Stimulated activated CD4-positive, alpha-beta T cell treated with anti-CD3 and anti-CD28 coated beads, Interleukin-15, amount 100 ng/mL, for 1 hour (primary cell): ENCODE measurements at places on chromosomes 13 and 19.

GRCh38 chr19:54387991-54388801 lies 23.5 kb upstream of the LAIR1 start:
- DNase-seq: peak; percentile 18

DNA sequence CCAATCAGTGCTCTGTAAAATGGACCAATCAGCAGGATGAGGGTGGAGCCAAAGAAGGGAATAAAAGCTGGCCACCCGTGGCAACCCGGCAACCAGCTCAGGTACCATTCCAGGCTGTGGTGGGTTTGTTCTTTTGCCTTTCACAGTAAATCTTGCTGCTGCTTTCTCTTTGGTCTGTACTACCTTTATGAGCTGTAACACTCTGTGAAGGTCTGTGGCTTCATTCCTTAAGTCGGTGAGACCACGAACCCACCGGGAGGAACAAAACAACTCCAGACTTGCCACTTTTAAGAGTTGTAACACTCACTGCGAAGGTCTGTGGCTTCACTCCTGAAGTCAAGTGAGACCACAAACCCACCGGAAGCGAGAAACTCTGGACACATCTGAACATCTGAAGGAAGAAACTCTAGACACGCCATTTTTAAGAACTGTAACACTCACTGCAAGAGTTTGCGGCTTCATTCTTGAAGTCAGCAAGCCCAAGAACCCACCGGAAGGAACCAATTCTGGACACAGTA lies 16.5 kb upstream of the SPACA6 start:
- DNase-seq: no peak

DNA sequence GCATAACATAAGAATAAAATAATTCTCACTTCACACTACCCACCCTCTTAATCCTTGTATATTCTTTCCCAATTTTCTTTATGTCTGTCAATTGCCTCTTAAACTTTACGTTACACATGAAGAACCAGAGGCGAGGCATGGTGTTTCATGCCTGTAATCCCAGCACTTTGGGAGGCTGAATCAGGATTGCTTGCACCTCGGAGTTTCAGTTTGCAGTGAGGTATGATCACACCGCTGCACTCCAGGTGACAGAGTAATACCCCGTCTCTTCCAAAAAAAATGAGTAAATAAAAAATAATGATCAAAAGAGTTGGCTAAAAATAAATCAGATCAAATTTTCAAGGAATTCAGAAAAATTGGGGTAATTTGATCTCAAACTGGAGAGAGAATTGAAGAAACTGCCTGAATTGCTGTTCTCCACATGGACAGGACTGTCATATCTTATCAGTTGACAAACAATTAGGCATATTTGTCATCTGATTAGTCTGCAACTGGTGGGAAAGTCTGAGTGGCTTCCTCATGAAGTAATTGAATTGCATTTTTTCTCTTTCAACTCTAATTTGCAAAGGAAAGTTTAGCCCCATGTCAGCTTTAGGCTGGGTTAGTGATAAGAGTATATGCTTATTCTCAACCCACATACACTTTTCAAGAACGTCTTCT lies 302.9 kb downstream of the ITGBL1 start:
- no peak for DNase-seq

DNA sequence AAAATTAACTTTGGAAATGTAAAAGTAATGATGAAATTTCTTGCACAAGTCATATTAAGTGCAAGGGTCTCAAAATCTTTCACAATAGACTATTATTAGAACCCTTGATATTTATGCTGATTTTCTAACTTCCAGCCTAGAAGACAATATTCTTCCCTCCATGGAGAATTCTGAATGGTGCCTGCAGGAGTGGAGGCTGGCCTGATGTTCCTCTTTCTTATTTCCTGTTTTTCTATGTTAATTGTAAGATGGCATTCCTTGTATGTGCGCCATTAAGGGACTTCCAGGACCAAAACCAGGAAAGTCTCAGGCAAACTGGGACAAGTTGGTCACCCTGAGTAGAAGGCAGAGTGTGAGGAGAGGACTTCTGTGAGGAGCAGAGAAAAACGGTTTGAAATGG lies 294.9 kb downstream of the DLEU7 start:
- no peak for DNase-seq

DNA sequence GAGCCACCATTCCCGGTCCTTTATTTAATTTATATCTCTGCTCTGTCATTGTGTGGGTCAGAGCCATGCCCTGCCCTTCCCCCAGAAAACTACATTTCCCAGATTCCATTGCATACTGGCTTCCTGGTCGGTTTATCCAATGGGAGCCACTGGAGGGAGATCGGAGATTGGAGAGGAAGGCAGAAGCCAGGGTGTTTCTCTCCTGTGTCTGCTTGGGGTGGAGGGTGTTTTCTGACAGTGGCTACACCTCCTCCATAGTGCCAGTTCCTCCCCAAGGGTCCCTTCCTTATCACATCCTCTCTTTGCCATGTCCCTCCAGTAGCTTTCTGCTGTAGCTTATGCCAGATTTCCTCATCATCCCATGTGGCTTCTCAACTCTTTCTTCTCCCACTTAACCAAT lies 19.0 kb downstream of the OLFM2 start:
- no peak for DNase-seq

- DNase-seq: no peak
Measured at GRCh38 chr13:45564133-45564776, 51.3 kb downstream of the ERICH6B start.

DNA sequence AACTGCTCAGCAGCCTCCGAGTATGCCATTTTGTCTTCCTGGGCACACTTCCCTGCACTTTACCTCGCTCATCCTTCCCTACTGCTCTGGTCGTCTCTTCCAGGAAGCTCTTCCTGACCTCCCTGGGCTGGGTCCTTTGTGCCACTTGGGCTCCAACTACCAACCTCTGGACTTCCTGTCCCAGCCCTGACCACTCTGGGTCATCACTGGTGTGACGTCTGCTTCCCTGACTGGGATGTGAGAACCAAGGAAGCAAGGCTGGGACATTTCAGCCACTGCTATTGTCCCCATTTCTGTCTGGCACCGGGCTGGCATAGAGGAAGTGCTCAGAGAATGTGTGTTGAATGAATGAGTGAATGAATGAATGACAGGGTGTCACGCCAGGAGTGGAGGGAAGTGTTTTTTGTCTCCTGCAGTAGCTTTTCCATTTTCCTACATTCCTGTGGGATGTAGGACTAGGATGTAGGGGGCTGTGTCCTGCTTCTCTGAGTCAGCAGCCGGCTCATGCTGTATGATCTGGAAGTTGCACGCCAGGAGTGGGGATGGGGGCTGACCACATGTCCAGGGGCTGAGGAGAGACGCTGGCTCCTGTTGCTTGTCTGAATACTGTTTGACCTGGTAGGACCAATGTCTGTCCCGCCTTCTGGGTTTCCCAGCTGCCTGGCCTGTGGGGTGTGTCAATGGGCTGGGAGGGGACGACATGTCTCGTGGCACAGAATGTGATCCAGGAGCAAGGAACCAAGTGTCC lies 14.7 kb downstream of the NOVA2 start:
- no peak for DNase-seq

GRCh38 chr19:38170334-38170733 lies 53.7 kb downstream of the DPF1 start:
- no peak for DNase-seq
